Activated CD4-positive, alpha-beta T cell treated with anti-CD3 and anti-CD28 coated beads for 1 hour (primary cell): ENCODE measurements at places on chromosomes 7 and 10.

GRCh38 chr7:149224352-149224751 is 15.1 kb upstream of the ZNF212 start:
- no peak for DNase-seq

DNA sequence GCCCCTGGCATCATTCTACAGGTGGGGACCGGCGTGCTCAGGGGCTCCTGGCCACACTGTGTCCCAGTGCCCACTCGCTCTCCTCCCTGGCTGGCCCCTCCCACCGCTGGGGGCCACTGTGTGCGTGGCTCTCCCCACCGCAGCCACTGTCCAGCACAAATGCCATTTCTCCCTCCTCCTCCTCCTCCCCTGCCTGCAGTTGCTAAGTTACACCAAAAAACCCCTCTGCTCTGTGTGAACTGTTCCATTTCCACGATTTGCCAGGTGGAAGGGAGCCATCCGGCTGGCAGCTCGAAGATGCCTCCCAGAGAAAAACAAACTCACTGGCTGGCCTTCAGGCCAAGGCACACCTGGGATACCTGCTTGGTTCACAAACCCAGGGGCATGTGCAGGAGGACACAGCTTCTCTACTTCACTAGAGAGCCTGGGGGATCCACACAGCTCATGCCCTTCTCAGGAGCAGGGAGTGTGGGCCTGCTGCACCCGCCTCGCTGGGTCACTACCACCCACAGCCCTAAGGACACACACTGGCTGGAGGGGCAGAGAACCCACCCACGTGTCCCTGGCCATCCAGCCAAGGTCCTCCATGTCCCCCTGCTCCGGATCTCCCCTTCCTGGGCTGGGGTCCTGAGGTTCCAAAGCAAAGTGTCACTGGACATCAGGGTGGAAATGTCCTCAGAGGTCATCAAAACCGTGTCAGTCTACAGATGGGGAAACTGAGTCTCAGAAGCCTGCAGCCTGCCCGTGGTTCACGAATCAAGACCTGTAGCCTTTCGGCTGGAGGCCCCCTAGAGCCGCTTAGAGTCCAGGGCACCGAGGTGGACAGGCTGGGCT is 1.7 kb downstream of the RASGEF1A start:
- no peak for DNase-seq

GRCh38 chr10:69703766-69704630 is 74.0 kb downstream of the FAM241B start:
- no peak for DNase-seq

DNA sequence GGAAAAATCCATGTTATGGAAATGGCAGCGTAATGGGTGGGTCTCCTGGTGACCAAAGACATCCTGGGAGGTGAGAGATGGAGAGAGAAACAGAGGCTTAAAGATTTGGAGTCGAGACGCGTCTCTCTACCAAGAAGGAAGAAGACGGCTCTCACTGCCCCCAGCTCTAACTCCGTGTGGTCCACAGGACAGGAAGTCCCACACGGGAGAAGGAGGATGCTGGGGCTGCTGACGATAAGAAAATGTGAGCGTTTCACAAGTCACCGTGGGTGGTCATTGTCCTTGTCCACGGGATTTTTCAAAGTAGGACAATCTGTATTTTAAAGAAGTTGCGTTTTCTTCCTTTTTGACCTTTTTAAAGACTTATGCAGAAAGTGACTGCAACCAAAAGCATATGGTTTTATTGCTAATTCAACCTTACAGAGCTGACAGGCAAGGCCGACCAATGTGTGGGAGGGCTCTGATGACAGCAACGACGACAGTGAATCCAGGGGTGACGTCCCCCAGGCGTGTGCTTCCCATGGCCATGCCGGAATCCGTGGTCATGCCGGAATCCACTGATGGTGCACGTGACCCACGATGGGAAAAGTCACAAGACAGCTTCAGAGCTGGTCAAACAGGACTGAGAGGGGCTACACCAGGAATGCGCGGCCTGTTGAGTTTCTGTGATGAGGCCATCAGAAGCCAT is 341.2 kb downstream of the PTPRN2 start:
- DNase-seq = no peak

DNA sequence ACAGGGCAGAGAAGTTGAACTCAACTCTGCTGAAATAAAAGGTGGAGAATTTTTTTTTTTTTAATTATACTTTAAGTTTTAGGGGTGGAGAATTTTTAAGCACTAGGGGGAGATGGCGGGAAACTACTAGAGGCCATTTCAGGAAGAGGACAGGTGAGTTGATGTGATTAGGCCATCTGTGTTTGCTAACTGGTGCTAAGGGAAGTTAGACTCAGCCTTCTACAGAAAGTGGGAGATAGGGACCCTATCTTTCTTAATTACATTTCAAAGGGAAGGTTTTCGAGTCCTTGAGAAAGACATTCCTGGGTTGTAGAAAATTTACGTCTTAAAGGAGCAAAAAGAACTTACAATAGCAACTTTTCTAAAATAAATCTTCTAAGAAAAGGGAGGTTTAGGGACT is 124.8 kb downstream of the LHFPL3 start:
- DNase-seq = no peak

DNA sequence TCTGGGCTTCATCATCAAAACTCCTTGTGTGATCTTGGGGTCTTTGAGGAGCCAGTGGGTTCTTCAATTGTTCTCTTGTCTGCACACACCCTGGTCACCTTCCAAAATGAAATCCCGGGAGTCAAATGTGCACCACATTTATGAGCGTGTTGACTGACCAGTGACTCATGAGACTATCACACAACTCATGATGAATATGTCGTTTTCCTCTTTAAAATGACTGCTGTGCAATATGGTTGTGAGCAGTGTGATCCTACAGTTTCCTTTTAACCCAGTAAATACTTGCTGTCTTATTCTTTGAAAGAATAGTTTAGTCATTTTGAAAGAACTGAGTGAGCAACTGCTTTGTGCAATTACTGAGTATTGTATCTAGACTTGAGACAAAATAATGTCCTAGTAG is 149.2 kb downstream of the DYNC1I1 start:
- no peak for DNase-seq

GRCh38 chr7:94525923-94526322 is 16.3 kb downstream of the CASD1 start:
- DNase-seq = no peak
